ENCODE measurements at places on chromosomes 3 and 15.

- DNase-seq: no peak
These were observed 18.9 kb downstream of the SH3BP5 start for GRCh38 chr3:15313461-15313860.

- no peak for DNase-seq
These were observed 110.8 kb upstream of the SMAD3 start for GRCh38 chr15:66954601-66955000.

- DNase-seq: no peak
These were observed 213.8 kb upstream of the C2CD4B start for GRCh38 chr15:62378772-62379498.

- no peak for DNase-seq
These were observed 47.4 kb downstream of the FSIP1 start for GRCh38 chr15:39735120-39735717.

- no peak for DNase-seq
These were observed 39.6 kb downstream of the SSUH2 start for GRCh38 chr3:8604988-8605387.

- no peak for DNase-seq
These were observed 12.6 kb downstream of the RASGRP1 start for GRCh38 chr15:38551720-38552648.

DNA sequence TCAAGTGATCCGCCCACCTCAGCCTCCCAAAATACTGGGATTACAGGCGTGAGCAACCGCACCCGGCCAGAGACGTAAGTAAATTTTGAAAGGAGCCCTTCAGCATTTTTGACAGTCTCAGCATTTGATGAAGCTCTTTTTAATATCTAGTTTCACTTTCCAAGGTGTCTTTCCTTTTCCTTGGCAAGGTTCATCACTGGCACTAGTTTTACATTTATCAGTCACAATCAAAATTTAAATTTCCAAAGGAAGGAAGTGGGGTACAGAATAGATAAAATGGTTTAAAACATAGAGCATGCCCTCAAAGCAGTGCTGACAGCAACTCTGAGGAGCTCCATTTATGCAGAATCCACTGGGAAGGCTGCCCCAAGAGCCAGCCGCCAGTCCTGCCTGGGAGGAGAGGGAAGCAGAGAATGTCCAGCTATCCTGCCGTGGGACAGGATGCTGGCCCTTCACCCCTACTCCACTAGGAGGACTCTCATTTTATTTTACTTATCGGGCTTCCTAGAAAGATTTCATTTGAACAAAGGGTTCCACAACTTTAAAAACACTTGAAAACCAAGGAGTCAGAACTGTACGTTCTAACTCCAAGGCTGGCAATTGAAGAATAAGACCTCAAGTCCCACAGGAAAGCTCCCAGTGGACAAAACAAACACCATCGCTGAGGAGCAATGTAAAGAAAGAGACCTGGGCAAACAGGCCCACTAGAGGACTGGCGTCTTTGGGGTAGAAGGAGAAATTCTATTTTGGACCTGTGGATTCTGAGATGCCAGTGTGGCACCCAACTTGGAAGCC lies 9.9 kb downstream of the SFMBT1 start:
- DNase-seq: no peak

- DNase-seq: no peak
These were observed 1071.6 kb downstream of the PLOD2 start for GRCh38 chr3:145089337-145089736.

GRCh38 chr15:74322558-74323180 lies 44.8 kb downstream of the CYP11A1 start:
- peak; percentile 62 for DNase-seq

DNA sequence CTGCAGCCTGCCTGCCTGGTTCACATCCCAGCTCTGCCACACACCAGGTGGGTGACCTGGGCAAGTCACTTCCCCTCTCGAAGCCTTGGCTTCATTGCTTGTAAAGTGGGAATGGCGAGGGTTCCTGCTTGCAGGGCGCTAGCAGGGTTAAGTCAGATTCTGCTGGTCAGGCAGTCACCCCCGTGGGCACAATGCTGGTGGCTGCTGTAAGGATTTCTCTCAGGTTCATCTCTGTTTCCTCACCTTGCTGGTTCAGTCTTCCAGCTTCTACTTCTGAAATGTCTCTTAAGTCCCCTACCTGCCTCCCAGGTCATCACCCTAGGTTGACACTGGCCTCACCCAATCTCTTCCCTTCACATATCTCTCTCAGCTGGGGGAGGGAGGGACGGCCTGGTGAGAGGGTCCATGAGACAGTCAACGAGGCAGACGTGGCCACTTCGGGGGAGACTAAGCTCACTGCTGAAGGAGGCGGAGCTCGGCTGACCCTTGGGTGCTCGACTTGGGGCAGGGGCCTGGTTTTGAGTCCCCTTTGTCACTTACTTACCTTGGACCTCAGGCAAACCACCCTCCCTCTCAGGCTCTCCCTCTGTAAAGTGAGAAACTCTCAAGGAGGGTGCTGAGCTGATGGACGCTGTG lies 11.5 kb downstream of the CTSH start:
- DNase-seq: no peak

GRCh38 chr15:67022587-67023105 lies 42.8 kb upstream of the SMAD3 start:
- DNase-seq: no peak

GRCh38 chr3:191373327-191373726 lies 43.0 kb upstream of the UTS2B start:
- DNase-seq: no peak
